ENCODE measurements at places on chromosomes 7 and 10.

GRCh38 chr10:129308953-129309564 lies 158.0 kb upstream of the MGMT start:
- DNase-seq = no peak

GRCh38 chr7:51311166-51311565 lies 5.4 kb downstream of the COBL start:
- no peak for DNase-seq

GRCh38 chr7:152336754-152337368 lies 98.9 kb downstream of the KMT2C start:
- DNase-seq = no peak

DNA sequence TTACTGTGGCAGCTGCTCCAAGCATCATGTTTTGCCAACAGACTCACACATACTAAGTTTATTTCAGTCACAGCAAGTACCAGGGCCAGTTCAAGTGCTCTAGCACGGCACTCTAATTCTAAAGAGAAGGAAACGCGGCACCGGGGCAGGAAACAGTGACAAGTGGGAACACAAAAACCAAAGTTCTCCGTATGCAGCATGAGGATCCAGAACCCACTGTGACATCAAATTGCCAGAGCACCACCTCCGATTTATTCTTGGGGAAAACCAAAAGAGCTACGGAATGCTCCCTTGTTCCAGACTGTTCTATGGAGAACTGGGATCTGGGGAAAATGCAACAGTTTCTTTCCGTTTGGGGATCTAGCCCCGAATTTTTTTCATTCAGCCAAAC lies 448 bp upstream of the PTER start:
- DNase-seq = no peak

DNA sequence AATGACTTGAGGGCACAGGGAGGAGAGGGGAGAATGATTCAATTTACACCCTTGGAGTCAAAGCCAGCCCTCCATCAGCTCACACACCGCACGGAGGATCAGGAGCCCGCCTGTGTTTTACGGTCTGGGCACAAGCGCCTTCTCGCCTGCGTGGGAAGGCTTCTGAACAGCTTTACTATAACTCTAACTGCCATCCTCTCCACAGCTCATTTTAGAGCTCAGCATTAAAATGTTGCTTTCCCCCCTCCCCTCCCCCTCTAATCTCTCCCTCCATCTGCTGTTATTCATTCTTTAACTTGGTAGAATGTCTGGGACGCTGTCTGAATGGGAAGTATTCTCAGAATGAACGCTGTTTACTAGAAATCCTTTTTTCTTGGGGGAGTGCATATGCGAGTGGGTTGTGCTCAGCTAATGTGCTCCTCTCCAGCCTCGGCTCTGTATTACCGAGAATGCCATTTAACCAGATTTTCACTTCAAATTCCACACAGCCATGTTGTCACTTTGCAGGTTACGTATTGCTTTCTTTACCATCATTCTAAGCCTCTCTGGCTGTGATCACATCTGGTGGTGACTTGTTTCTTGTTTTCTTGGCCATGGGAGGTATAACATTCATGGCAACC lies 140.1 kb downstream of the GFRA1 start:
- DNase-seq = no peak

DNA sequence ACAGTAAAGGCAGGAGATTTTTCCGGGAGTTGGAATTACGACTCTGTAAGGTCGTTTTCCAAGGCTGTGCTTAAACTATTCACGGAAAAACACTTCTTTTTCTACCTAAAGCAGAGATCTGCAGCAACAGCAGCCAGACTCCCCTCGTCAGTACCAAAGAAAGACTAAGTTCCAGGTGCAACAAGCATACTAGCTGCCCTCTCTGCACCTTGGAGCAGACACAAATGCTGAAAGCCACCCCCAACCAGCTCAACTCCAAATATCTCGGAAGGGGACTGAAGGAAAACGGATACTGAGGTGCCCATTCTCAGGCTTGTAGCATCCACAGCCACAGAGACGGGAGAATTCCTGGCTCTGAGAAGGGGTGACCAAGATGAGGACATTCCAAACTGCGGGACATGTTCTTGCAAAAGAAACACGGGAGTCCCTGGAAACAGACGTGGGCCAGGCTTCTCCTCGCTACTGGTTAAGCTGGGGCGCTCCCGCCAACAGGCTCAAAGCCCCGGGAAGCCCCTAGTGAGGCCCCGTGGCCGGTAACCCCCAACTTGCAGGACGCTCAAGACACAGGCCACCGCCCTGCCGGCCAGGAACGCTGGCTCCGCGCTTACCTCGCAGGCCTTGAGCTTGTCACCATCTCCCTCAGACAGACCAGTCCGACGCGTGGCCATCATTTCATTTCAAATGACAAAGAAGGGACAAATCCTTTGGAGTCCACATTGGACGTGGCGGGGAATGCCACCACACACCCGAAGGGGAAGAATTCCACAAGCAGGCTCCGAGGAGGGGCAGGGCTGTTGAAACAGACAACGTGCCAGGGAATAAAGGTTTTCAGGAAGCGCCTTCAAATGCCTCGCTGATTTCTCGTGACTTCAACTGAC lies 2.2 kb downstream of the ARHGAP21 start:
- no peak for DNase-seq

DNA sequence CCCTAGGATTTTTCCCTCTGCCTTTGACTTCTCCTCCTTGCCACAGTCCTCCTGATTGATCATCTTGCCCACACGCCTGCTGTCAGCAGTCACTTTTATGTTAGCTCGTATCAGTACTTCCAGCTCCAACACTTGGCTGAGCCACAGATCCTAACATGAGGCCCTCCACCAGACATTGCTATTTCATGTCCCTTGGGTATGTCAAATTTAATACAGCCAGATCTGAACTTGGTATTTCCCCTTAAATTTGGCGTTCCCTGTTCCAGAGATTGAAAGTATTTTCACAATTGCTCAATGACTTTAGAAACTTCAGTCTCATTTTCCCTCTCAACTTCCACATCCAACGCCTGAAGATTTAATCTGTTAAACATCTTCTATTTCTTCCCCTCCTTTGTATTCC lies 140.4 kb downstream of the RNLS start:
- no peak for DNase-seq

DNA sequence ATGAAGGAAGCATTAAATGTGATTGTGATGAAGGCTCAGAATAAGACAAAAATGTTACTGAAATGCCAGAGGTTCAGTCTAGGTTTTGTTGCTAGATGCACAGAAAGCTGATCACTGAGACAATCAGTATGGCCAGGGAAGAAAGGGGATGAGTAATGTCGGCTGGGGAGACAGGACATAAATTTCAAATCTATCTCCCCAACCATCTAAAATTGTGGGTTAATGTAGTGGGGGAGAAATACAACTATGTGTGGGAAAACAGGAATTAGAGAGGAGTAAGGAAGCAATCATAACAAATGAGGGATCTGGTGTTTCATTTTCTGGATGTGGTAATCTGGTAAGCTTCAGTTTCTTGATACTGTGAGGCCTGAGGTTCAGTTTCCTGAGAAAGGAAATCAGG lies 1111.0 kb downstream of the XPNPEP1 start:
- no peak for DNase-seq

- no peak for DNase-seq
Observed at GRCh38 chr7:148464947-148465346, 125.6 kb upstream of the C7orf33 start.

DNA sequence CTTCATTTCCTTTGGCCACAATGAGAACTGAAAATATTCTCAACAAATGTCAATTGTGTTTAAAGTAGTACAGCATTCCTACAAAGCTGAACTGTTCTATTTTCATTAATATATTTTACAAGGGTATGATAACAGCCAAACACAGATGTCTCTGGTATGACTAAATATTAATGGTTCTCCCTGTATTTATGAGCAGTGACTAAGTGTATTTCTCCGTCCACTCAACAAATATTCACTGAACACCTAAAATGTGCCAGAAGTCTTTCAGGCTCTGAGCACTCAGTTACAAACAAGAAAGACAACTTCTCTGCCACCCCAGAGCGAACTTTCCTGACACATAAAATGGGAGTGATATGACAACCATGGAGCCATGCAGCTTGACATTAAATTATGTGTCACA lies 135.6 kb downstream of the VPS41 start:
- DNase-seq = no peak

GRCh38 chr10:36886303-36886891 lies 239.0 kb upstream of the ANKRD30A start:
- no peak for DNase-seq

DNA sequence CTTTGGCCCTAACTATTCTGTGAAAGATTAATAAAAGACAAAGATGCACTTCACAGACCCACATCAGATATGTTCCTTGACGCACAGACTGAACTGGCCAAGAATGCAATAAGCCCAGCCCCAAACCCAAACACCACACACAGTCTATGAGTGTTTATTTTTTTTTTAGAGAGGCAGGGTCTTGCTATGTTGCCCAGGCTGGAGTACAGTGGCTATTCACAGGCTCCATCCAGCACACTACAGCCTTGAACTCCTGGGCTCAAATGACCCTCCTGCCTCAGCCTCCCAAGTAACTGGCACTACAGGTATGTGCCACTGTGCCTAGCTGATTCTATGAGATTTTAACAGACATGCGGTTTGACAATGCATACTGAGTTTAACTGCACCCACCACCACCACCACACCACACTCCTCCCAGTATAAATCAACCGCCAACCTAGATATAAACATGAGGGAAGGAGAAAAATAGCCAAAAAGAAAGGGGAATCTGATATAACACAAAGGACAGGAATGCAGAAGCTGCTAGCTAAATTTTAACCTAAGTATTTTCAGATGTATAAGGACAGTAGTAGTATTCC lies 35.1 kb upstream of the SLC26A3 start:
- DNase-seq = no peak

- no peak for DNase-seq
Observed at GRCh38 chr7:142443216-142444010, 185.6 kb upstream of the PRSS58 start.

DNA sequence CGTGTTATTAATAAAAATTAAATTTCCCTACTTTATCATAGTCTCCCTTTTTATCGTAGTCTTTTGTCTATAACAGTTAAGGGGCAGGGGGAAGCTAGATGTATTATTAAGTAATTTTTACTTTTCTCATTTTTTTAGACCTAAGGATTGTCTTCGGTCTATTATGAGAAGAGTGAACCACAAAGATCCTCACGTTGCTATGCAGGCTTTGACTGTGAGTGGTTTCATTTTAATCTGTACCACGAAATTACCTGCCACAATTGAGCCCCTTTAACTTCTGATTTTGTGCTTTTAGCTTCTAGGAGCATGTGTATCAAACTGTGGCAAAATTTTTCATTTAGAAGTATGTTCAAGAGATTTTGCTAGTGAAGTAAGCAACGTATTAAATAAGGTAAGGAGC lies 40.6 kb downstream of the STAM start:
- no peak for DNase-seq

GRCh38 chr10:61878740-61879068 lies 22.8 kb upstream of the ARID5B start:
- no peak for DNase-seq

- no peak for DNase-seq
Observed at GRCh38 chr10:92066386-92066785, 142.8 kb downstream of the BTAF1 start.

DNA sequence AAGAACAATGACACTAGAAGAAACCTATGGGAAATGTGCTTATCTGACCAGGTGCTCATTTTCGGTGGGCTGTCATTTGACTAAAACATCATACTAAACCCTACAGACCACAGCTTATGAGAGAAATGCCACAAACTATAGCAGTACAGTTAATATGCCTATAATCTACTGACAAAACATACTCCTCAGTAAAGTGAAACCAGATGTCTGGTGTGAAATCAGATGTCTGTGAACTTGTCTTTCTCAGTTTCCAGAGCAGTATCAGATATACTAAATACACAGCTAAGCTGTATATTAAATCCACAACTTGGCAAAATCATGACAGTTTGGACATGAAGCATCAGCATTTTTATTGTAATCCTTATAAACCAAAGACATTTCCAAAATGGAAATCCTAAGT lies 3.3 kb downstream of the IMMP2L start:
- DNase-seq = no peak

DNA sequence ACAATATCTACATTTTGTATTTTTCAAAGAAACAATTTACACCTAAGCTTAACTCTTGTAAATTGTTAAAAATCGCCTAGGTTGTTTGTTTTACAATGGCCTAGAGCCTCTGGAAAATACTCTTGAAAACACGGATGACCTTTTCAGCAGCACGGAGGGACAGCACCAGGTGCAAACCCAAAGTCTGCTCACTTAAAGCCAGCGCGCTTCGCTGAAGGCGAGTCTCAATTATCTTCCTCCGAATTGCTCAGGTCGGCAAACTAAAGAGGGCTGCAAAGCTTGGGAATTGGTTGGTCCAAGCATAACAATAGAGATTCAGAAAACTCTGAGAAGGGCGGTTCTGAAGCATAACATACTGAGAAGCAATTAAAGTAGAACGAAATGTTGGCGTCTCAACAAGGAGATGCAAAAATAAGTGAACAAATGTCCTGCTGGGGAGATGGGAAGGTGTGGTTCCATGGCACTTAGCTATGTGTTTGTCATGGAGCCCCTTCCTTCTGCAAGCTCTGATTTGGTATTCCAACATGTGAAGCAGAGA lies 139.9 kb upstream of the PITRM1 start:
- DNase-seq = no peak

GRCh38 chr10:104321725-104322415 lies 16.4 kb downstream of the ITPRIP start:
- DNase-seq = no peak

- no peak for DNase-seq
Observed at GRCh38 chr7:131038153-131038552, 289.5 kb upstream of the MKLN1 start.

- no peak for DNase-seq
Observed at GRCh38 chr10:110687400-110687799, 43.3 kb downstream of the RBM20 start.

DNA sequence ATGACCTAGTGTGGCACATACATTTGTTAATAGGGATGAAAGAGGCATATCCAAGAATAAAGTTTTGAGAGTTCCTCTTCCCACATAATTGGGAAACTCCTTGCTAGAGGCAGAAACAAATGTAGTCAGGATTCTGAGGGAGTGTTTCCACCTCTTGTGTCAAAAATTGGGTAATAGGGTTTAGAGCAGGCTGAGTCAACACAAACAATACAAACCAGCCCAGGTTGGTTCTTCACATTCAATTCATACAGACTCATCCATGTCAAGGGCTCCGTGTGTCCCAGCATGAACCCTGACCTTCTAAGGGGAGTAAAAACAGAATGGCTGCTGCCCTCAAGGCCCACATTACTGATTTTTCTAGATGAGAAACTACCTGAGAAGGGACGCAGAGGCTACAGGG lies 75.3 kb downstream of the GLI3 start:
- no peak for DNase-seq

- no peak for DNase-seq
Observed at GRCh38 chr10:70704211-70704610, 31.9 kb downstream of the ADAMTS14 start.

DNA sequence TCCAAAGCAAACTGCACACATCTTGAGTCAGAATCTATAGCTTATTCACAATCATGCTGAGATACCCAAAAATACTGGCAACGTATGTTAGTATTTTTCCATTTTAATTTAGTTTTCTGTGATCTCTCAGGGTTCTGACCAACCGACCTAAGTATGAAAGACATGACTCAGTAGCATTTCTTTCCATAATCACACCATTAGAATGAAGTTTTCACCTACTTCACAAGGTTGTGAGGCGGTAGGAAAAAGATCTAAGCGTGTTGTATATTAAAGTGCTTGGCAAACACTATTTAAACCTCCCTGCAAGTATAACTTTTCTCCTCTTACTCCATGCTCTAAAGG lies 49.1 kb downstream of the PLCE1 start:
- no peak for DNase-seq
